ENCODE measurements at places on chromosomes 2 and 18.

GRCh38 chr2:110657724-110658305 lies 20.0 kb downstream of the BUB1 start:
- DNase-seq, result no peak

DNA sequence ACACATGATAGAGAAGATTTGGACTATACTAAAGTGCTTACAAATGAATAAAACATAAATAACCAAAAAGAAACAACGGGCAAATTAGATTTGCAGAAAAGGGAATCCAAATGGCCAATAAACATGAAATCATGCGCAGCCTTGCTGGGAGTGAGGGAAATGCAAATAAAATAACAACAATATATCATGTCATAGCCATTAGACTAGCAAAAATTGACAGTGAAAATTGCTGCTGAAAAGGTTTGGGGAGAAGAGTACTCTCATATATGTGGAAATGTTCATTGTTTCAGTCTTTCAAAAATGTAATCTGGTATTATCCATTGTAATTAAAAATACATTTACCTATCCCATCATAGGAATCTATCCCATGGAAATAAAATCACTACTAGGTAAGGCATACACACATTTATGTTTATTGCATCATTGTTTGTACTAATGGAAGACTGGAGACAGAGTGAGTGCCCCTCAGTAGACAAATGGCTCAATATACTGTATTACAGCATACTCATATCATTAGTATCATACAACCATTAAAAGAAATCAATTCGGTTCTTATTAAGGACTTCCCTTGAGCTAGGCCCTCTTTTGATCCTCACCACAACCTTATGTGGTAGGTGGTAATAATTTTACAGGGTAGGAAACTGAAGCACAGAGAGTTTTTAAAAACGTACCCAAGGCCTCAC lies 94.1 kb upstream of the MSTN start:
- DNase-seq, result no peak

DNA sequence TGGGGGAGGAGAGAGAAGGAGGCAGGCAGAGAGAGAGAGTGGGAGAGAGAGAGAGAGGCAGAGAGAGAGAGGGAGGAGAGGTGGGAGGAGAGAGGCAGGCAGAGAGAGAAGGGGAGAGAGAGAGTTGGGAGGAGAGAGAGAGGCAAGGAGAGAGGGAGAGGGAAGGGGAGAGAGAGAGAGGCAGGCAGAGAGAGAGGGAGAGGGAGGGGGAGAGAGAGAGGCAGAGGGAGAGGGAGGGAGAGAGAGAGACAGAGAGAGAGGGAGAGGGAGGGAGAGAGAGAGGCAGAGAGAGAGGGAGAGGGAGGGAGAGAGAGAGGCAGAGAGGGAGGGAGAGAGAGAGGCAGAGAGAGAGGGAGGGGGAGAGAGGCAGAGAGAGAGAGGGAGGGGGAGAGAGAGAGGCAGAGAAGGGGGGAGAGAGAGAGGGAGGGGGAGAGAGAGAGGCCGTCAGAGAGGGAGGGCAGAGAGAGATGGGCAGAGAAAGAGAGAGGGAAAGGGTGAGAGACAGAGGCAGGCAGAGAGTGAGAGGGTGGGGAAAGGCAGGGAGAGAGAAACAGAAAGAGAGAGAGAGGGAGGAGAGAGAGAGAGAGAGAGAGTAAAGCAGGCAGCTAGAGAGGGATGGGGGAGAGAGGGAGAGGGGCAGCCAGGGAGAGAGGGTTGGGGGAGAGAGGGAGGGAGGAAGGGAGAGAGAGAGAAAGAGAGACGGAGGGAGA lies 122.2 kb upstream of the PXDN start:
- DNase-seq, result no peak

DNA sequence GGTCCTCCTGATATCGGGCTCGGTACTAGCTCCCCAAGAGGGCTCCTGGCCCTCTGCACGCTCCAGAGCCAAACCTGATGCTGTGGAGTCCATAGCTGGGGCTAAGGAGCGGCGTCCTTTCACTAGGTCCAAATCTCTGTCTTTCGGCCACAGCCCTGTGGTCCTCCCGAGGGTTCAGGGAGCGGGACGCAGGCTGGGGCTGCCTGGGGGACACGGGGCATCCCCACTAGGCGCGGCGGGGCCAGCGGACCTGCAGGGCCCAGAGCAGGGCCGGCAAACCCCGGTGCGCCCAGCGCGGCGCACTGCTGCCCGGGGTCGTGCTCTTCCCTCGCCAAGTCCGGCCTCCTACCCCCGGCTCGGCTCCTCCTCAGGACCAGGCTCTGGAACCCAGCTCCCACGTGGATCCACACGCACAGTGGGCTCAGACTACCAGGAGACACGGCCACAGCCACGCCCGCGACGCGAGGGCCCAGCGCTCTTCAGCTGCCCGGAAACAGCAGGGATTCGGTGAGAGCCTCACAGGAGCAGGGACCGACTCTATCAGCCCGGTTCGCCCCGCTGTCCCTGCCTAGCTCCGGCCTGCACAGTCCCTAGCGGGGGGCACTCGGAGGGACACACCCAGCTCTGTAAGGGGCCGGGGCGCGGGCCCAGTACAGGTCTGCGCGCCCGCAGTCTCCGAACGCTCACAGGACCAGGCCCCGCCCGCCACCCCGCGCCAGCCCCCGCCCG lies 593 bp downstream of the ZNF514 start:
- DNase-seq, result no peak

- no peak for DNase-seq
Measured at GRCh38 chr2:85369500-85369899, 14.9 kb downstream of the ELMOD3 start.

- no peak for DNase-seq
Measured at GRCh38 chr2:65370387-65371073, 61.9 kb downstream of the SPRED2 start.

- no peak for DNase-seq
Measured at GRCh38 chr2:173968551-173968950, 3.4 kb upstream of the SP3 start.

DNA sequence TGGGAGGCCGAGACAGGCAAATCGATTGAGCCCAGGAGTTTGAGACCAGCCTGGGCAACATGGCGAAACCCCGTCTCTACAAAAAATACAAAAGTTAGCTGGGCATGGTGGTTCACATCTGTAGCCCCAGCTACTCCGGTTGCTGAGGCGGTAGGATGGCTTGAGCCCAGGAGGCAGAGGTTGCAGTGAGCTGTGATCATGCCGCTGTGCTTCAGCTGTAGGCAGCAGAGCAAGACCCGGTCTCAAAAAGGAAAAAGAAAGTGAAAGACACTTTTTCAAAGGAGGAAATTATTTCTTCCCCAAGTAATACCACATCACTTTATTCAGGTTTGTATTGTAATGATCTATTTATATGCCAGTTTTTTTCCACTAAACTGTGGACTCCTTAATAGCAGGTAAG lies 35.7 kb upstream of the TAF4B start:
- no peak for DNase-seq

DNA sequence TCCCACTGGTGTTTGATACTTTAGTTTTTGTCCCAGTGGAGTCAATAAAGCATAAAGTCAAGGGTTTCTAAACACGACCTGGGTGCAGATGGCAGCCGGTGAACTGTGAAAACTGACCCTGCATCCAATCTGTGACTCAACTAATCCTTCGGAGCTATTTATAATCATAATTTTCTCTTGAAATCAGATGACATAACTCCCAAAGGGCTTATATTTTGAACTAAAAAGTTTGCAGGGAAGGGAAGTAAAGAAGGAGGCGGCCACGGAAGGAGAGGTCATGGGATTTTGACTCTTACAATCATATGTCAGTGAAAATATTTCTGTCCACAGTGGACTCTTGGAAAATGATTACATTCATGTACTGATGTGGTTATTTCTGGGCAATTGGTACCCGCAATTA lies 178.5 kb downstream of the PDE1A start:
- peak; percentile 21 for DNase-seq

DNA sequence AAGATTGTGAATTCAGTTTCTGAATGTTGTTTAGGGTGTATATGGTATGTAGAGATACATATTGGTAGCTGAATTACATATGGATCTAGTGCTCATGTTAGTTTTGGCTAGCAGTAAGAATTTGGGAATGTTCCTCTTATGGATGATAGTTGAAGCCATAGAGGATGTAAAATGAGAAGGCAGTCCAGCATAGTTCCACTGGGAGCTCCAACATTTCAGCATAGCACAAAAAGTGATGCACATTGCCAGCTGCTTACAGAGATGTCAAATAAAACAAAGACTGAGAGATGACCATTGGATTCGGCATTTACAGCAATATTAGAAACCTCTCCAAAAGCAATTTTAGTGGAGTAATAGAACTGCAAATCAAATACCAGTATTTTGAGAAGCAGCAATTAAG lies 77.4 kb downstream of the EML4 start:
- no peak for DNase-seq

DNA sequence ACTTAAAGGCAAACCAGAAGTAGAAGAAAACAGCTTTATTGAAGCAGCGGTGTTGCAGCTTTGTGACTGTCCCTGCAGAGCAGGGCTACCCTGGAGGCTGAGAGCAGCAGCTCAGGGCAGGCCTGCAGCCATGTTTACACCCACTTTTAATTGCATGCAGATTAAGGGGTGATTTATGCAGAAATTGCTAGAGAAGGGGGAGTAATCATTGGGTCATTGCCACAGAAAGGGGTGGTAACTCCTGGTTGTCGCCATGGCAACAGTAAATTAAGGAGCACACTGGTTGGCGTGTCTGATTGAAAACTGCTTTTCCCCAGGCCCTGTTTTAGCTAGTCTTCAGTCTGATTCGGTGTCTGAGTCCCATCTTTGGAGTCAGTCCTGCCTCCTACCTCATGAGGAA lies 195.4 kb upstream of the HDAC4 start:
- no peak for DNase-seq

DNA sequence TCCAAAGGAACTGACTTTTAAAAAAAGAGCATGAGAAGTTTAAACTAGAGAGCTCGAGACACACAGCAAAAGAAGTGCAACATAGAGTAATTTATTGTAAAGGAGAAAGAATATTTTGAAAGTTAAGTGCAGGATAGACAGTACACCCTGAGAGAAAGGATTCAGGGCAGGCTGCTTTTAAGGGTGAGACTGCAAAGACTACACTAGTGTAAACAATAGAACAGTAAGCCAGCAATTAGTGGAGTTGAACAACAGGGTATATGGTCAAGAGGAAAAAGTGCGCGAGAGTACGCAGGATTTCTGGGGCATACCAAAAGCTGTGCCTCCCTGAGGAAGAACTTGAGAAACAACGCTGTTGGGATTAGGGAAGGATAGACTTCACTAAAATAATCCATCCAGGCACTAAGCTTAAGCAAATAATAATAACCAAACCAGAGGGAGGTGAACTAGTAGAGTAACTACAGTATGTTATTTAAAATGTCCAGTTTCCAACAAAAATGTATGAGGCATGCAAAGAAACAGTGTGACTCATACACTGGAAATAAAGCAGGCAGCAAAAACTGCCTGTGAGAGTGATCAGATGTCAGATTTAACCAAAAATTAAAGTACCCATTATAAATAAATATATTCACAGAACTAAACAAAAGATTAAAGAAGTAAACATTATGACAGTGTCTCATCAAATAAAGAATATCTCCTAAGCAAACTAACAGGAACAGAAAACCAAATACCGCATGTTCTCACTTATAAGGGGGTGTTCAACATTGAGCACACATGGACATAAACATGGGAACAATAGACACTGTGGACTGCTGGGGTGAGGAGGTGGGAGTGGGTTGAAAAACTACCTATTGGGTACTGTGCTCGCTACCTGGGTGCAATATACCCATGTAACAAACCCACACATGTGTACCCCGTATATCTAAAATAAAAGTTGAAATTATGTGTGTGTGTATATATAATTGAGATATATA lies 40.5 kb upstream of the EMILIN2 start:
- DNase-seq, result no peak

All from NCI-H1694 treated with DMSO at 0.1 percent for 48 hours (cell line).